ENCODE measurements at places on chromosomes 16 and 17. TPM values are rescaled to one million over a fixed set of nuclear protein-coding genes. Genes with fewer than 3 reads are reported as not detected.

DNA sequence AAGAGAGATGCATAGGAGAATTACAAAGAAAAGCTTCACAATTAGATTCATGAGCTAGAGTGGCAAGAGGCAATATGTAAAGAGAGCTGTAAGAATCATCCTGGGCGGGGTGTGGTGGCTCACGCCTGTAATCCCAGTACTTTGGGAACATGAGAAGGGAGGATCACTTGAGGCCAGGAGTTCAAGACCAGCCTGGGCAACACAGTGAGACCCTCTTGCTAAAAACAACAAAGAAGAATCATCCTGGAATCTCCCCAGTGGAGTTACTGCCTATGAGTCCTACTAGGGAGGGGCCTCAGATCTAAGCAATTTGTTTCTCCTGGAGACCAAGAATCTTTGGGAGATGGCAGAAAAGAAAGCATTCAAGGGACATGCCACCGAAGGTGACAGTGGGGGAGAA, 119.1 kb downstream of the HIC1 start:
- DNase-seq, result no peak

GRCh38 chr17:59432657-59433056, 101.2 kb downstream of the YPEL2 start:
- DNase-seq, result no peak

DNA sequence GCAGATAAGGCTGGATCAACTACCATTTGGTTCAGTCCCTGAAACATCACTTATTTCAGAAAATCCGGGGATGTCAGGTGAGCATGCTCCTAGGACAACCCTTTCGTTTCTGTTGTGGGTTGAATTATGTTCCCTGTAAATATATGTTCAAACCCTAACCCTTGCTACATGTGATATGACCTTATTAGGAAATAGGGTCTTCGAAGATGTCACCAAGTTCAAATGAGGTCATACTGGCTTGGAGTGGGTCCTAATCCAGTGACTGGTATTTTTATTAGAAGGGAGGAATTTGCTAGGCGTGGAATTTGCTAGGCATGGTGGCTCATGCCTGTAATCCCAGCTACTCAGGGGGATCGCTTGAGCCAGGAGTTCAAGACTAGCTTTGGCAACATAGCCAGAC, 21.3 kb downstream of the SNX20 start:
- no peak for DNase-seq

- DNase-seq, result no peak
These were observed 852 bp downstream of the ZNF469 start for GRCh38 chr16:88383401-88384221.

- DNase-seq, result no peak
These were observed 25.6 kb upstream of the USP7 start for GRCh38 chr16:8989099-8989878.

- no peak for DNase-seq
These were observed 56.9 kb upstream of the MRTFB start for GRCh38 chr16:14014284-14014625.

DNA sequence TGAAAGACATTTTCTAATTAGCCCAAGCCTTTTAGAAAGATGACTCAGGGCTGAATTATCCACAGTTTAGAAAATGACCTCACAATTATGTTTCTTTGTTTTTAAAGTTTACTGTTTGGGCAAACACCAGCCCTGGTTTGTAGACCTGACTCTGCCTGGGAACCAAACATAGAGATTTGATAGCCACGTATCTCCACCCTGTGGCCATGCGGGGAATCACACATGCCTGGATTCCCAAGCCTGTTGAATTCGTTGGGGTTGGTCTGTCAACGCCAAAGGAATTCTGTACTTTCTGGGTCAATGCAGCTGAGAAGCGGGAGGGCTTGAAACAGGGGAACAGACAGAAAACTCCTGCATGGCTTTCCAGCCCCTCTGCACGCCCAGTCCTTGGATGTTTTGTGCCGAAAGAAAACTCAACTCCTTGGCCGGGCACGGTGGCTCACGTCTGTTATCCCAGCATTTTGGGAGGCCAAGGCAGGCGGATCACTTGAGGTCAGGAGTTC, 26.9 kb downstream of the CD300A start:
- peak; percentile 71 for DNase-seq

GRCh38 chr17:16928406-16929034, 43.4 kb downstream of the TNFRSF13B start:
- DNase-seq, result no peak

DNA sequence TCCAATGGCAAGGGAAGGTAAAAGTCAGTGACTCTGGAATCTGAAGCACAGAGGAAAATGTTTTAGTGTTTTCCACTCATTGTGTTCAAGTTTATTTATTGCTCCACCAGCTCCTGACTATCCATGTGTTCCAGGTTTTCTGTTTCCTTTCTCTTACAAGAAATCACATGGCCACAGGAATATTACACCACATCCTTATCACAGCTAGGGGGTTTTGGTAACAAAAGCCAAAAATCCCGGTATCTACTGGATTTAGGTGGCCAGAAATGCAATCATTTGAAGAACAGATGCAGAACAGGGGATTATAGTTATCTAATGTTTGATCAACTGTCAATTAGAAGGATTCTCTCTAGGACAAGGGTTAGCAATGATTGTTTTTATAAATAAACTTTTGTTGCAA, 47.9 kb downstream of the STH start:
- DNase-seq, result no peak

- DNase-seq, result no peak
These were observed 262.6 kb downstream of the SLC39A11 start for GRCh38 chr17:72829883-72830282.

DNA sequence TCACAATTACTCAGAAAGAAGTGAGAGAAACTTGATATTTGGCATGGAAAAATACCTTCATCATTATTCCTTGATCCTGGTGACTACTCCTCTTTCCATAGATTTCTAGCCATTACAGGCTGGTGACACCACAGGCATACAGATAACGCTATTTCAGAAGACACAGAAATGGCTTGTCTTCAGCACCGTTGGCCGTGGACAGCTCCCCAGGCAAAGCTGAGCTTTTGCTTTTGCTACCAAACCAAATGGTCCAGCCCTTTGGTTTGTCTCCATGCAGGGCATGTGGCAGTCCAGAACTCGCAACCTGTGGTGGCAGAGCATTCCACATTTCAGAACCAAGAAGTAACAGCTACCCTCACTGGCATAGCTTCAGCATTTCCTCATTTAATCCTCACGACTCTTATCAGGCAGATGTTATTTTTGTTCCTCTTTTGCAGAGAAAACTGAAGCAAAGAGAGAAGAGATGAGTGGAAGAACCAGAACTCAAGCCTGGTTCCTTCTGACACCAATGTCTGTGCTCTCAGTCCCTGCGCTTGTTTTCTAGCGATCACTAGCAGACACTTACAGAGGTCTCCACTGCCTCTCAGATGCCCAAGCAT, 55.5 kb downstream of the HS3ST4 start:
- no peak for DNase-seq

- no peak for DNase-seq
These were observed 29.9 kb downstream of the YPEL2 start for GRCh38 chr17:59361386-59361785.

The CA4 gene
- total RNA-seq, result 168 TPM

The CD300A gene
- 13.6 TPM for total RNA-seq

The PLLP gene
- 49.1 TPM for total RNA-seq

The SLC4A1 gene
- total RNA-seq, result 0.84 TPM

The RRN3 gene
- 43.8 TPM for total RNA-seq

Data from omental fat pad (tissue), 4 donors.